ENCODE measurements at places on chromosomes 2 and 18. TPM values are rescaled to one million over a fixed set of nuclear protein-coding genes. Genes with fewer than 3 reads are reported as not detected.

Gene MAP2
- 2.1 TPM for total RNA-seq

Gene DAPL1
- total RNA-seq = not detected

Gene SOWAHC
- 9.3 TPM for total RNA-seq

Gene ILKAP
- 18.6 TPM for total RNA-seq

Gene IL1RL1
- 4.9 TPM for total RNA-seq

Gene XDH
- total RNA-seq = 3.1 TPM

Gene SERPINB11
- total RNA-seq = not detected

Gene ARHGAP28
- total RNA-seq = 221 TPM

Gene LHCGR
- total RNA-seq = not detected

Gene RESP18
- not detected for total RNA-seq

Gene DSG2
- total RNA-seq = 5.6 TPM

Gene MALL
- 442 TPM for total RNA-seq

Gene HOXD13
- not detected for total RNA-seq

Gene FRZB
- total RNA-seq = 0.18 TPM

Gene IL1F10
- not detected for total RNA-seq

Gene OSBPL1A
- 80.4 TPM for total RNA-seq

Gene CD8B2
- total RNA-seq = not detected

Gene CTAGE1
- not detected for total RNA-seq

Gene CAPN13
- not detected for total RNA-seq

Gene LYG2
- total RNA-seq = not detected

Gene LBX2
- total RNA-seq = 3.0 TPM

Gene GATA6
- total RNA-seq = 22.5 TPM

Gene MCM6
- total RNA-seq = 39.1 TPM

Gene ACVR1
- total RNA-seq = 32.9 TPM

Gene TMEM198
- total RNA-seq = 1.1 TPM

Gene DSG1
- not detected for total RNA-seq

Gene ANKRD30B
- total RNA-seq = 2.7 TPM

Gene SNTG2
- total RNA-seq = not detected

Gene GREB1
- total RNA-seq = 1.7 TPM

Gene DNAH7
- 2.6 TPM for total RNA-seq

Gene TUBB6
- total RNA-seq = 358 TPM

Gene CERKL
- not detected for total RNA-seq

Gene ZBTB7C
- 0.41 TPM for total RNA-seq

Gene IL1RN
- 1.1 TPM for total RNA-seq

Gene POTEI
- not detected for total RNA-seq

Gene MRPS5
- 30.4 TPM for total RNA-seq

Gene CDH20
- 0.09 TPM for total RNA-seq

Gene GCKR
- total RNA-seq = 4.5 TPM

Measured in fibroblast of the aortic adventitia (primary cell).